ENCODE measurements at places on chromosomes 7 and 10.

GRCh38 chr7:43815373-43815772 lies 53.9 kb downstream of the MRPS24 start:
- no peak for DNase-seq

- DNase-seq: no peak
Observed at GRCh38 chr10:58993480-58994221, 182.8 kb upstream of the PHYHIPL start.

DNA sequence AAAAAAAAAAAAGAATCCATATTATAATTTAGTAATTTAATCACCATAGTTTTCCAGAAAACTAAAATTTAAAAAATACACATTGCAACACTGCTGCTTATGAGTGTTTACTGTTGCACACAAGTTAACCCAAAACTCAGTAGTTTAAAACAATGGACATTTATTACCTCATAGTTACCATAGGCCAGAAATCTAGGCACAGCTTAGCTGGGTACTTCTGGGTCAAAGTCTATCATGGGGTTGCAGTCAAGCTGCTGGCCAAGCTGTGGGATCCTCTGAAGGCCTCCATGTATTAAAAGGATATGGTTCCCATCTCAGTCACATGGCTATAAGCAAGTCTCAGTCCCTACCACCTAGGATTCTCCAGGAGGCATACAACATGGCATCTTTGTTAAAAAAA lies 83.6 kb downstream of the ZFAND4 start:
- DNase-seq: no peak

DNA sequence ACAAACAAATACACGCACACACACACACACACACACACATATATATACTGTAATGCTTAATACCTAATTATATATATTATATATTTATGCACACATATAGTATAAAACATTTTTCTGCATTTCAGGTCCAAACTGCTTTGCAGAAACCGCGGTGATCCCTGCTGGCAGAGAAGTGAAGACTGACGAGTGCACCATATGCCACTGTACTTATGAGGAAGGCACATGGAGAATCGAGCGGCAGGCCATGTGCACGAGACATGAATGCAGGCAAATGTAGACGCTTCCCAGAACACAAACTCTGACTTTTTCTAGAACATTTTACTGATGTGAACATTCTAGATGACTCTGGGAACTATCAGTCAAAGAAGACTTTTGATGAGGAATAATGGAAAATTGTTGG lies 138.5 kb downstream of the VWC2 start:
- no peak for DNase-seq

GRCh38 chr10:1715821-1716220 lies 21.5 kb downstream of the ADARB2 start:
- DNase-seq: no peak

- DNase-seq: no peak
Observed at GRCh38 chr7:107697321-107698049, 36.9 kb downstream of the SLC26A4 start.

DNA sequence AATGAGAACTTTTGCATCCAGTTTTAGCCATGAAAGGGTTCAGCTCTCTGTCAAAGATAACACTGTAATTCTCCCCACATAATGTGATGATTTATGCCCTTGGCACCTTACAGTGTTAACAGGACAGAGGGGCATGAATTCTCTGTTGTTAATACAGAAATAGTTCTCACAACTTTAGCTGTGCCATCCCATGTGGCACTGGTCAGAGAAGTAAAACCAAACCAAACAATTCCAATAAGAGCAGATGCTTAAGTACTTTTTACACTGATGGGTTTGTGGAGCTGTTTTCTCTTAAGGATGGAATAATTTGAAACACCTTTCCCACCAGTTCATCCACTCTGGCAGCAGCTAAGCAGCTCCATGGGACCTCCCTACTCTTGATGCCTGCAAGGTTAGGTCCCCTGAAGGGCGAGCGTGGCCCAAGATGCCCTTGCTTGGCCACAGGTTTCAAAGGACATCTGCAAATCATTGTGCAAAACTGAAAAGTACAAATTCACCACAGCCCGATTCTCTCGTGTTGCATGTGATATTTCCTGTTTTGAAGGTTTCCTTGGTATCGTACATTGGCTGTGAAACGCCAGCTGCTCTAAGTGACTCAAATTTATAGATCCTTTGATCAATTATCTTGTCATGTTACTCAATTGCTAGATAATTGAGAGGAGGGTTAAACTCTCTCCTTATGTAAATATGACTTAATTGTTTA lies 82.5 kb upstream of the CREB5 start:
- DNase-seq: no peak

- DNase-seq: no peak
Observed at GRCh38 chr10:52599551-52600200, 172.9 kb downstream of the MBL2 start.

DNA sequence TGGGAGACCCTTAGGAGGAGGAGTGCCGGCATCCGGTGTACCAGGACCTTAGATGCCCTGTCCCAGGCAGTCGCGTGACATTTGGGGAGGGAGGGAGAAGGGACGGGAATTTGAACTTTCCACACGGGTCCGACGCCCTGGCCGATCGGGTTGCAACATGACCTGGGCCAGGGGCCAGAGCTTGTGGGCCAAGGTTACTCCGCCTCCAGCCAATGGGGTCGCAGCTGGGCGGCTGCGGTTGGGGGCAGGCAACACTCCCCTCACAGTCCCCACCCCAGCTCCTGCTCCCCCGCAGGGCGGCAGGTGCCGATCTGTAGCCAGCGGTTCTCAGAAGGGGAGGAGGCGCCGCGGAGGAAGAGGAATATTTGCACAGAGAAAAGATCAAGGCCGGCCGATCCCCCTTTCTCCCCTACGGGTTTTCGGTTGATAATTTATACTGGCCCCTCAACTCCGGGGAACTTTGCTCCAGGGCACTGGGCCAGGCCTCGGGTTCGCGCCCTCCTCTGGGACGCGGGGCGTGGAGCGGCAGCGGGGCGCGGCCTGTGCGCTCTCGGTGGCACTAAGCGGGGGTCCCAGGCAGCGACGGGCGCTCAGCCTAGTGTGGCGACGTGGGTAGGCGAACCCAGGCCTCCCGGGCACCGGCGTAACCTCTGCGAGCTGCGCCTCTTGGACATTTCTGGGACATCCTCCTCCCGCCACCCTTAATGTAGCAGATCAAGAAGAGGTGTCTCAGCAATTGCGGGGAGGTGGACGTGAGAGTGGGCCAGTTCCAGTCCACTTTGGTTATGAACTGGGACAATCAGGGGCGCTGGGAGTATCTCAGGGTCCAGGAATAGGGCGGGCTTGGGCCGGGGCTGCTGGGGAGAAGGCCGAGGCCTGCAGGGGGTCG lies 1.2 kb downstream of the MLXIPL start:
- DNase-seq: no peak

- DNase-seq: no peak
Observed at GRCh38 chr10:70051848-70052247, 798 bp upstream of the MACROH2A2 start.

DNA sequence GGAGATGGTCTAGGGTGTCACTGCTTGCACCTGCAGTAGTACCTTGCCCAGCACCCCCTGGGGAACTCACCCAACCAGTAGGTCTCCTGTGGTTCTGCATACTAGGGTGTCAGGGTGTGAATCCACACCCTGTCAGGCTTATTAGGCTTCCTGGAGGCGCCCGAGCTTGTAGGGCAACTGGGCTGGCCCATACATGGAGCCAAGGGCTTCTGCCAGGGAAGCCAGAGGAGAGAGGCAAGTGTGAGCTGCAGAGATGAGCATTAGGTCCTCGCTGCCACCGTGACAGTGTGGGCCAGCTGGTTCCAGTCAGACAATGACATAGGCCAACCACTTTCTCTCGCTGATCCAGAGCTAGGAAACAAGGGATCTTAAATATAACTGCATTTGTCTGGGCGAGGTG lies 11.2 kb downstream of the MXI1 start:
- DNase-seq: no peak

DNA sequence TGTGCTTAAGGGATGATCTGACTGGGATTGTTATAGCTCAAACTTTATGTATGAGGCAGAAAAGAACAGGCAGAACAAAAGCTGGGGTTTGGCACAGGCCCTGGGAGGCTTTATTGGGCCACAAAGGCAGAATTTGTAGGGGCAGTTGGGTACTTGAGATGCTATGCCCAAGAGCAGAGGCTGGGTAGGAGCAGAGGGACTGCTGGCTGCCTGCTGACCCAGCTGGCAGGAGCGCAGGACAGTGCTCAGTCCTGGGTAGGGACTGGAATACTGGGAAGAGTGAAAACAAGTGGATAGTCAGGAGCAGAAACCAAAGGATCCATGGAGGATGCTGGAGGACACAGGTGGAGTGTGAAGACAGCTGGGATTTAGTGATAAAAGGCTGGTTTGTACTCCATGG lies 75.7 kb downstream of the CCDC3 start:
- DNase-seq: no peak

DNA sequence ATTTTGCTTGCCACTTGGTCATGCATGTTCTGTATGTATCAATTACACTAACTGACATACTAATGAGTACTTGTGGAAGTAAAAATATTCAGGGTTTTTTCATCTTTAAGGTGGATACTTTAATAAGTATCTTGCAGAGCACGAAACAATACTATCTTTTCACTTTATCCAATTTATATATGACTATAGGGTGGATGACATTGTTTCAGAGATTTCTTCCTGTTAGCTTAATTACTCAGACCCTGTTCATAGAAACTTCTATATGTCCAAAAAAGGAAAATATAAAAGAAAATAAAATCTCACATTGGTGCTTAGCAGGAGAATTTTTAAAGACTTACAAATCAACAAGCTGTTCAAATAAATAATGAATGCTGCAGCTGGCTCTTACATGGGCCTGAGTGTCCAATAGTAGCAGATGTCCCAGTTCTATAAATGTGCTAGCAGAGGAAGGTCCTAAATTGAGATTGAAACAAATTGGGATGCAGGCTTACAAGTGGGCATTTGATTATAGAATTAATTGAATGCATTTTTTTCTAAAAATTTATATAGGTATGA lies 91.5 kb upstream of the THSD7A start:
- no peak for DNase-seq

DNA sequence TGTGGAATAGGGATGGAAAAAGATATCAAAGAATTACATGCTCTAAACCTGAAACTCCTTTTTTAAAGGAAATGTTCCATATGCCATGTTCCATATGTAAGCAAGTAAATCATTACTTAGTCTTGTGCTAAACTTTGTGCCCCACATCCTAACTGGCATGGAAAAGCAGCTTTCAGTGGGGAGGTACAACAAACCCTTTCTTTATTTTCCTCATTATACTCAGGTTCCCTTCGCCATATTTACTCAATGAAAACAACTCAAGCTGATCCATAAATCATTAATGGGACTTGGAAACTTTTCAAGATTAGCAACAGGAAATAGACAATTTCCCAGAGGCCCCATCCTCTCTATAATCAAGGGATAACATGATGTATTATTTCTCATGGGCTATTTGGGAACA lies 56.0 kb downstream of the GSAP start:
- no peak for DNase-seq

DNA sequence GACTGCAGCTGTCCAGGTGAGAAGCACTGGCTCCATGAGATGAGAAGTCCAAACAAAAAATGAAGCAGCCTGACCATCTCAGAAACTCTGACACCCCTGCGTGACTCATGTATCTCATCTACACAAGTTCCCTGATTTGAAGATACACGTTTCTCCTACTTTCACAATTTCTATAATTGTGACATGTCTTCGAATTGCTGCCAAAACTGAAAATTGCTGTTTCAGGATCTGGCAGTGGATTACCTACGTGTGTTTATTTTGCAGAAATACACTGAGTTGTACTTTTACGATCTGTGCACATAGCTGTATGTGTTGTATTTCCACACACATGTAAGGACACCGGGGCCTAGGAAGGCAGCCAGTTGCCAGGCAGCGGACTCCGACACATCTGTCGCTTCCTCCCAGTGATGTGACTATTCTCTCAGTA lies 53.2 kb downstream of the LARP4B start:
- no peak for DNase-seq

GRCh38 chr10:30781670-30782121 lies 152.1 kb upstream of the LYZL2 start:
- no peak for DNase-seq

DNA sequence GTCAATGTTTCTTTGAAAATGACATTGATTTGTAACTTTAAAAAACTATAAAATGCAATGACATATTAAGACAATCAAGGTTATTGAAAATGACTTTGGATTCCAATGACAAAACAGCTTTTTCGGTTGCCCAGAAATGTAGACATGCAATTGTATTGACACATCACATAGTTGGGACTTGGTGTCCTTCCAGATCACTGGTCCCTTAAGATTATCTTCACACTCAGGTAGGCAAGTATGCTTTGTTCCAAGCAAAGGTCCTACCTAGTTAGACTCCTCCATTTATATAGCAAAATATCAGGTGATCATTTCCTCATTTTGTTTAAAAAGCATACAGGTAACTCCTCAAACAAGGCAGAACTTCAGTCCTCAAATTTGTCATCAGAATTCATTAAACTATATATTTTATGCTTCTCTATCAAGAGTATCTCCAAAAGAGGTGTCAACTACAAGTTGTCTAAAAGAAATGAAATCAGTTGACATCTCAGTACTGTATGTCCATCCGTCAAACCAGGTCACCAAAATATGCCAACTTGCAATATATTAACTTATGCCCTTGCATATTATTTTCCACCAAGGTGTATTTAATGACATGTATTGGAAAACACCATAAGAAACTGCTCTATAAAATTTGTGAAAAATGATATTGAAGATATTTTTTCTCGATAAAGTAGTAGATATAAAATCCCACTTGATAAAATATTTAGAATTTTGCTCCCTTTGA lies 64.6 kb downstream of the TSPAN12 start:
- DNase-seq: no peak

DNA sequence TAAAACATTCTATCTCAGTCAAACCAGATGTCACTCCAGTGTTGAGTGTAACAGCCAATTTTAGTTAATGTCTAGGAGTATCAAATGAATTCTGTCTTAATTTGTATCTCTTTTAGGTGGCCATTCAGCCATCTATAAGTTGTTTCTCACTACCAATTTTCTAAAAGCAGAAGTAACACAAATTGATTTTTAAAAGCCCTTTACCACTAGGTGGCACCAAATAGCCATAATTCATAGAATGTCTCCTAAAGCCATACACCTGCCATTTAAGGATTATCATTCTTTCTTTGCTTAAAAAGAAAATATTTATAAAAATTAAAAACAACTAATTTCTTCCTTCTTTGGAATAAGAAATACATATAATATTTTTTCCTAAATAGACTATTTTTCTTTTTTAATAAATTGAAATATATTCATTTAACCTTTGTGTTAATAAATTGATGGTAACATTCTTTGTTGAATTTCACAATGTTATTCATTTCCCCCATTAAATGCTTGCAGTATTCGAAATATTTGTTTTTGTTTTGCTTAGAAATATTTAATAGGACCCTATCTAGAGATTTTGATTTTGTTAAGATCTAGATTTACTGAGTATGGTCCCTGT lies 107.8 kb upstream of the PPP1R3A start:
- no peak for DNase-seq

GRCh38 chr10:91887272-91888076 lies 21.8 kb downstream of the FGFBP3 start:
- DNase-seq: no peak

- DNase-seq: no peak
Observed at GRCh38 chr7:111668711-111669110, 106.4 kb upstream of the IMMP2L start.

DNA sequence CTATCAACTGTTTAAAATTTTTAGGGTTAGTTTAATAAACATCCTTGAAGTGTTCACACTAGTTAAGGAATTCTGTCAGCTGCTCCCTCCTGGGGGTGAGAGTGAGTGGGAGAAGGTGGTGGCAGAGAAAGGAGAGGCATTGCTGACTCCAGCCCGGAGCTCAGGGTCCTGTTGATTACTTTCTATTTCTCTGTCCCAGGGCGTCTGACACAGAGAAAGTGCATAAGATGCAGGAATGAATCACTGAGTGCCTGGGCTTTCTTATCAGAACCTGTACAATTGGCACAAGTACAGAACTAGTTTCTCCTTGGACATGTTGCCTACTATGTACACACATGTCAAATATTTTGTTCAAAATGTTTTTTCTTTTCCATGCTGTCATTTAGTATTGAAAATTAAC lies 410.8 kb upstream of the COBL start:
- DNase-seq: no peak
